Vagina (tissue), 2 donors: ENCODE measurements at places on chromosomes 6 and 20.

GRCh38 chr6:113089056-113089455, 741.9 kb downstream of the RFPL4B start:
- no peak for DNase-seq

DNA sequence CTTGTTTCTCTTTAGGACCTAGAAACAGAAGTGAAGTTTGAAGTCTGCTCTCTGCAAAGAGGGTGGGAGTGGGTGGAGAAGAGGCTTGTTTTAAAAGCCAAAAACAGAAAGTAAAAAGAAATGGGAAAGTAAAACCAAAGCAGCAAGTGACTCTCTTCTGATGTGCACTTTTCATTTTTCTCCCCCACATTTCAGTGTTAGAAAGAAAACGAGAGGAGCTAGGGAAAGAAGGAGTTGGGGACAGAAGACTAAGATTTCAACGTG, 1.3 kb downstream of the C6orf141 start:
- no peak for DNase-seq

GRCh38 chr20:370977-371754, 9.4 kb upstream of the TRIB3 start:
- no peak for DNase-seq

- no peak for DNase-seq
Measured at GRCh38 chr6:68726992-68727391, 91.9 kb downstream of the ADGRB3 start.

DNA sequence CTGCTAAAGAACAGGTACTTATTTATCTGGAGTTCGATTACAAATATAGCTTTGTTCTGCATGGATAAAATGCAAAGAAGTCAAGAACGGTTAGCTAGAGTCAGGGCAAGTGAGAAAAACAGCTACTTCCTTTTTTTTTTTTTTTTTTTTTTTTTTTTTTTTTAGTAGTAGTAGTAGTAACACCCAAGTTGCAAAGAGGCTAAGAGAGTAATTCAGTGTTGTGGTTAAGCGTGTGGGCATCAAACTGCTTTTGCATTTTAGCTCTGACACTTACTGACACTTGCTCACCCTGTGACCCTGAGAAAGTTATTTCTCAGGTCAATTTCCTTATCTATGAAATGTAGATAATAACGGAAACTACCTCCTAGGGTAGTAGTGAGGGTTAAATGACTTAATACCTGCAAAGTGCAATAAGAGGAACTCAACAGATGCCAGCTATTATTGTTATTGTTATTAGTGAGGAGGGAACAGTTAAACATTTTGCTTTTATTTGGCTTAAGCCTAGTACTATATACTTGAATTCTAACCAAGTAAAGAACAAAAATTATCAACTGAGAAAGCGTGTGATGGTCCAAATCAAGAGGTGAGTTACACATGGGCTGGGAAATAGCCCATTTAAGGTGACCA, 86.7 kb upstream of the BACH2 start:
- no peak for DNase-seq
